Cardiac muscle cell (in vitro differentiated cells and primary cell): ENCODE measurements at places on chromosomes 3 and 15. TPM values are rescaled to one million over a fixed set of nuclear protein-coding genes. Genes with fewer than 3 reads are reported as not detected.

- no peak for DNase-seq
Observed at GRCh38 chr3:128366136-128366535, 100.6 kb downstream of the DNAJB8 start.

Gene TMEM212
- polyA plus RNA-seq, result 0.26 TPM in 1 of 2 replicates, not detected in the other

Gene OSBPL10
- polyA plus RNA-seq, result 2.2 and 2.8 TPM in 2 replicates

Gene EPHA3
- 3.2 and 4.8 TPM in 2 replicates for polyA plus RNA-seq

Gene SCN5A
- 3.1 and 8.5 TPM in 2 replicates for polyA plus RNA-seq

DNA sequence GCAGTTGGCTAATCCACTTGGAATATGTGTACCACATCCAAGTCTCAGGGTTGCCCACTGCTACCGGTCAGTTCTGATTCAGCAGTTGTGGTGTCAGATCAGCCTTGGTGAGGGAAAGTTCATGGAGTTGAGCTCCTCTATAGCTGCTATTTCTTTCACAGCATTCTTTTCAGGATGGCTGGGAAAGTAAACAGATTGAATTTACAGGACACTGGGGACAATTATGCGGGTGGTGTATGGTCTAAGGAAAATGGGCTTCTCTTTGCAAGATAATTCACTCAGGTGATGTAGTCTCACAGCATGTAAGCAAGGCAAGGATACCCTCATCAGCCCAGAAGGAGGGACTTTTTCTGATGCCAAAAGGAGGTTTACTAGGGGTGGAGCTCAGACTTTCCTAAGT is 249.9 kb downstream of the DOCK3 start:
- no peak for DNase-seq

- peak; percentile 87 for DNase-seq
Observed at GRCh38 chr3:156605686-156606605, 51.0 kb upstream of the SSR3 start.

Gene GRIP2
- not detected in 2 replicates for polyA plus RNA-seq

Gene NOX5
- polyA plus RNA-seq, result 0.39 and 1.4 TPM in 2 replicates

DNA sequence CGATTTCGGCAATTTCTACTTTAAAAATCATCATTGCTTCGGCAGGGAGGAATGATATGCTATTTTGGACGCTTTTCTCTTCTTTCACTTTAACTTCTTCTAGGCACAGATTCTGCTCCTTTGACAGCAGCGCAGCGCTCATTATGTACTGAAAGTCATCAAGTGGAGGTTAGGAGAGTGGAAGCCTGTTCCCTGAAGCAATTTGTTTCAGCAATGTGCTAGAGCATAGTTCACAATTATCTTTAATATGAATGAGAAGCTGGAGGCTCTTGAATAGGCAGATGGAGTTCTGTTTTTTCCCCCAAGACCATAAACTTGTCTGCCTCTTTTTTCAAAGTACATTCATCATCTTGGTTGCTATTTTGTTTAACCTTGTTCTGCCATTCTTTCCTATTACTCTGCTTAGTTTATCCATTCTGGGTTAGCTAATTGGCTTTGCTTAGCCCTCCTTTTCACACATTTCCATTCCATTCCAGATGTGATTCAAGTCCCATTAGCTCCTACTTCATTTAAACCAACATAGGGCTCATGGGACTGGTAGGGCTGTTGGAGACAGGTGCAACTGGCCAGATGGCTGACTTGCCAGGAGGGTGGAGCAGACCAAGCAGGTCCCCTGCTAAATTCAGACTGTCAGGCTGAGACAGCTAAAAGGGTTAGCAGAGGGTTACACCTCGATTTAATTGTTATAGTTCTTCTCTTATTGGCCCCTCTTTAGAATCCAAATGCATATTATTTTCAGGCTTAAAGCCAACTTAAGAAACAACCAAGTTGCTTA is 534.7 kb upstream of the CBLB start:
- no peak for DNase-seq

DNA sequence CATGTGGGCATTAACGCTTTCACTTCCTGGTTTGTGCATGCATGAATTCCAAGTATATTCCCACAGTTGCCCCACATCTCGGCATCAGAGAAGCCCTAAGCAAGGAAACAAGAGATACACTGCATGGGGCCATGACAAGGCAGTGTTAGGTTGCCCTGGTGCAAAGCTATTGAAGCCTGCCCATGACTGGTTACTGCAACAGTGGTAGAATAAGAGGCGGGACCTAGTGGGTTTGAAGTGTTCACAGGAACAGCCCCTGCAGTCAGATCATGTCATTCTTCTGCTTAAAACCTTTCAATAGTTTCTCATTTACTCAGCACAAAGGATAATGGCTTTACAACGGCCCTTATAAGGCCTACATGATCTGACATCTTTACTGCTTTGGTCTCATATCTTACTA is 80.9 kb upstream of the TOPAZ1 start:
- no peak for DNase-seq

Gene IL17RE
- polyA plus RNA-seq, result 0.89 and 1.2 TPM in 2 replicates

DNA sequence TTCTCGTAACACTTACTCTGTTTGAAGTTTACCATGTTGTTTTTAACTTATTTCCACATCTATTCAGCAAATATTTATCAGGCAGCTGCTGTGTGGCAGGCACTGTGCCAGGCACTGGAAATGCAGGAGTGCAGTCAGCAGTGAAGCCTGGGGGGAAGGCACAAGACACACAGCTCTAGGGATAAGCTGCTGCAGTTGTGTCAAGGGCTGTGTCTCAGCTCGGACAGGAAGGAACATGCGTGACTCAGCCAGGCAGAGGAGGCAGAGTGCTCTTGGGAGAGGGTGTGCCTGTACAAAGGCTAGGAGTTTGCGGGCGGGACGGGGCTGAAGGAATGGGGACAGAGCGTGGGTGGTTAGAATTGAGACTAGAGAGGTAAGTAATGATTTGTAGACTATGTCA is 24.7 kb downstream of the LYSMD4 start:
- no peak for DNase-seq

Gene DGKG
- polyA plus RNA-seq, result 0.85 TPM in 1 of 2 replicates, not detected in the other

Gene SLC12A1
- polyA plus RNA-seq, result not detected in 2 replicates

Gene TIGIT
- not detected in 2 replicates for polyA plus RNA-seq

- peak; percentile 75 for DNase-seq
Observed at GRCh38 chr3:63975723-63976122, 47.6 kb downstream of the PSMD6 start.

- DNase-seq, result no peak
Observed at GRCh38 chr3:159473206-159473605, 515.4 kb upstream of the IL12A start.

Gene CPN2
- 0.88 and 1.3 TPM in 2 replicates for polyA plus RNA-seq

- DNase-seq, result no peak
Observed at GRCh38 chr15:89627256-89627970, 27.9 kb downstream of the KIF7 start.

DNA sequence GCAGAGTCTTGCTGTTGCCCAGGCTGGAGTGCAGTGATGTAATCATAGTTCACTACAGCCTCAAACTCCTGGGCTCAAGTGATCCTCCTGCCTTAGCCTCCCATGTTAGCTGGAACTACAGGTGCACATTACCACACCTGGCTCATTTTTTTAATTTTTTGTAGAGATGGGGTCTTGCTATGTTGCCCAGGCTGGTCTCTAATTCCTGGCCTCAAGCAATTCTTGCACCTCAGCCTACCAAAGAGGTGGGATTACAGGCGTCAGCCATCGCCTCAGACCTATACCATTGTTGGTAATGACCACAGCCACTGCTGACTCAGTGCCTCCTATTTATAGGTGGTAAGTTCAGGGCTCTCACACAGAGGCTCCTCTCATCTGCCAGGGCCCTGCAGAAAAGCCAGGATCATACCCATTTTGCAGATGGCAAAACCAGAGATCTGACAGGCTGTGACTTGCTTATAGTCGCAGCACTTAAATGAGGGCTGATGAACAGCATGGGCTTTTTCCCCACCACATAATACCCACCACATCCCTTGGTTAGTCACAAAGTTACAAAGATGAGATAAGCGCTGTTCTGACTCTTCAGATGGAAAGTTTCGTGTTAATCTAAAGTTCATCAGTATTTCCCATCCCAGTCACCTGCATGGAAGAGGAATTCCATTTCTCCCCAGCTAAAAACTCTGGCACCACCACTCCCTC is 21.8 kb upstream of the SPATA12 start:
- DNase-seq, result no peak

- no peak for DNase-seq
Observed at GRCh38 chr15:97174886-97175540, 785.5 kb upstream of the ARRDC4 start.

Gene TP53BP1
- 41.0 and 41.1 TPM in 2 replicates for polyA plus RNA-seq

DNA sequence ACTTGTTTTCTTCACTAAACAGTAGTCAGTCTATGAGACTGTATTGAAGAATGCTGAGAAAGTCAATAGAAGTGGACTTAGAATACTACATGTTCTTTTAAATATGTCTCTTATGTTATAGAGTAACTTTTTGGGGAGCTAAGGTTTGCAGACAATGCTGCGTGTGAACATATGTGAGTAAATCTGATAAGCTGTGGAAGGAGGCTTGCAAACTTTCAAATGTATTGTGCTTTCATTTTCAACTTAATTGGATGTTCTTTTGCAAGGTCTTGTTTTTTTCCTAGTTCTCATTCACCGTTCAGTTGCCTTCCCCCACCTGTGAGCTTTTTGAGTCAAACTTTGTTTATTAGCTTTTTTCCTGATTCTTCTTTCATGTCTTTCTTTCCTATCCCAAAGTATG is 176.2 kb downstream of the LPP start:
- no peak for DNase-seq

DNA sequence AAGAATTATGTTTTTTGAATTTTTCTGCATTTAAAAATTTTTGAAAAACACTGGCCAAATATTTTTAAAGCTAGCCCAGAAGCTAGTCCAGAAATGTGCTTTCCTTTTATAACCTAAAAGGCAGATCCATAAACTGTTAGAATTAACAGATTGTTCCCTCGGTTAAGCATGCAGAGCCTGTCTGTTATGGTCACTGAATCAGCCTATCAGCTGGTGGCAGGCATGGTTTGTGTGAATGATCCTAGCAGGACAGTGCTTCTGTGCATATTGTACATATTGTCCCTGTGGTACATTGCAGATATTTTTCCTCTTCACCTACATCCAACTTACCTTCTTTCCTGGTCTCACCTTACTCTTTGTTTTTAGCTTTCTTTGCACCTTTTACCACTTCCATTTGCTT is 53.3 kb downstream of the RARB start:
- no peak for DNase-seq

DNA sequence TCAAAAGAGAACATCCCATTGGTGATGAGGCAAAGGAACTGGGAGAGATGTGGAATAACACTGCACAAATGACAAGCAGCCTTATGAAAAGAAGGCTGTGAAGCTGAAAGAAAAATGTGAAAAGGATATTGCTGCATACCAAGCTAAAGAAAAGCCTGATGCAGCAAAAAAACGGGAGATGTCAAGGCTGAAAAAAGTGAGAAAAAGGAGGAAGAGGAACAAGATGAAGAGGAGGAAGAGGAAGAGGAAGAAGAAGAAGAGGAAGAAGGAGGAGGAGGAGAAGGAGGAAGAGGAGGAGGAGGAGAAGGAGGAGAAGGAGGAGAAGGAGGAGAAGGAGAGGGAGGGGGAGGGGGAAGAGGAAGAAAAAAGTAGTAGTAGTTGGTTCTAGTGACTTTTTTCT is 41.8 kb upstream of the TEX9 start:
- DNase-seq, result no peak

- peak; percentile 61 for DNase-seq
Observed at GRCh38 chr3:184345317-184346144, 8.1 kb downstream of the FAM131A start.

GRCh38 chr15:78540871-78541743 is 863 bp downstream of the PSMA4 start:
- DNase-seq, result no peak

Gene RPP14
- 14.2 TPM in 2 replicates for polyA plus RNA-seq

- no peak for DNase-seq
Observed at GRCh38 chr3:174219738-174220137, 639.4 kb upstream of the NAALADL2 start.

DNA sequence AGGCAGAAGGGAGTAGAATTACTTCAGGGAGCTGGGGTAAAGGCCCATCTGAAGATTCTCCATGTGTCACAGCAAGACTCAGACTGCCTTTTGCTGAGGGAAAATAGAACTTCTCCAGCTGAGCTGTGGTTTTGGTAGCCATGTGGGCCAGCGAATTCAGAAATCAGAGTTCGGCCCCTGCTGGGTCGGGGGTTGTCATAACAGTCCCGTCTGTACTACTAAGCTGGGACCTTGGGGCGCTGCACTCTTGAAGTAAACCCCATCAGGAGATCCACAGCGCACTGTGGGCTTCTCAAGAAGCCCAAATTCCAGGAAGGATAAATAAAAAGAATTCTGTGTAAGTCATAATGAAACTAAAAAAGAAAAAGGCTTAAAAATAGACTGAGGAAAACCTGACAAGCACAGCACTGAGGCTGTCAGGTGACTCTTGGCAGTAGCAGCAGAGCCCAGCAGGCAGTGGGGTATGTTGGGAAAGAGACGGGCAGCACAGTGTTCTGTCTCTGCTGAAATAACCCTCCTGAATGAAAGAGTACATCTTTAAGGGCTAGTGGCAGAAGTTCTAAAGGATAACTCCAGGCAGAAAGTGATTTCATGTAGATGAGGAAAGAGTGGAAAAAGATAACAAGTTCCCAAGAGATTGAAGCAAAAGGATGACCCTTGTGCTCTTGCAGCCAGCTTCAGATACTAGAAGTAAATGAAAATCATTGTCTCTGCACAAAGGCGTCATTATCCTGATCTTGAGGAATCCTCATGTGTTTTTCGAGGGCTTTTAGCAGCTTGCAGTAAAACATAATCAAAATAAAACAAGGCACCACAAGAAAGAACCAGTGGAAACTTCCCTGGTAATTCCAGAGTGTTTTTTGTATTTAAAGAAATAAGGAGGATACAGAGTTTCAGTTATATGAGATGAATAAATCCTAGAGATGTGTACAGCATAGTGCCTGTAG is 74.5 kb downstream of the RAB7A start:
- DNase-seq, result no peak

GRCh38 chr3:66138336-66139313 is 82.2 kb upstream of the SLC25A26 start:
- peak; percentile 81 for DNase-seq

- DNase-seq, result peak; percentile 78
Observed at GRCh38 chr15:82045179-82045891, 483 bp downstream of the MEX3B start.

DNA sequence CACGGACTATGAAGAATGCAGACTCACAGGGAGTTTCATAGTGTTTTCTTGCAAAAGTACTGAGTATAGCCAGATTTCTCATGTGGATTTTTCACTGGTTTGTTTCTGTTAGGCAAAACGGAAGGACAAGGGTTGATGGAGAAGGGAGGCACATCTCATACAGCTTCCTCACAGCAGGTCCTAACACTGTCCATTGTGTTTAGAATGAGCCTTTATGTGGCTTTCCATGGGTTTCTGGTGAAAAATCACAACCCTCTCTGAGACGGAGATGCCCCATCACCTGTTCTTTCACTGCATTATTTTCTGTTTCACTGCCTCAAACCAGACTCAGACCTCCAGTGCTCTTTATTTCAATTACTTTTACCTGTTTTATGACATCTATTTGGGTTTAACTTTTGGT is 25.0 kb upstream of the LIPC start:
- no peak for DNase-seq

GRCh38 chr15:37221671-37222145 is 121.4 kb upstream of the MEIS2 start:
- DNase-seq, result no peak

Gene NUP210
- 23.7 and 28.6 TPM in 2 replicates for polyA plus RNA-seq

GRCh38 chr15:96505014-96505413 is 174.5 kb downstream of the NR2F2 start:
- DNase-seq, result no peak
